ENCODE measurements at places on chromosomes 13 and 19.
A peak's percentile ranks its signal among the peaks of the same experiment; 100 is the strongest.

GRCh38 chr13:70568571-70568970 lies 460.3 kb upstream of the KLHL1 start:
- peak; percentile 46 for DNase-seq

DNA sequence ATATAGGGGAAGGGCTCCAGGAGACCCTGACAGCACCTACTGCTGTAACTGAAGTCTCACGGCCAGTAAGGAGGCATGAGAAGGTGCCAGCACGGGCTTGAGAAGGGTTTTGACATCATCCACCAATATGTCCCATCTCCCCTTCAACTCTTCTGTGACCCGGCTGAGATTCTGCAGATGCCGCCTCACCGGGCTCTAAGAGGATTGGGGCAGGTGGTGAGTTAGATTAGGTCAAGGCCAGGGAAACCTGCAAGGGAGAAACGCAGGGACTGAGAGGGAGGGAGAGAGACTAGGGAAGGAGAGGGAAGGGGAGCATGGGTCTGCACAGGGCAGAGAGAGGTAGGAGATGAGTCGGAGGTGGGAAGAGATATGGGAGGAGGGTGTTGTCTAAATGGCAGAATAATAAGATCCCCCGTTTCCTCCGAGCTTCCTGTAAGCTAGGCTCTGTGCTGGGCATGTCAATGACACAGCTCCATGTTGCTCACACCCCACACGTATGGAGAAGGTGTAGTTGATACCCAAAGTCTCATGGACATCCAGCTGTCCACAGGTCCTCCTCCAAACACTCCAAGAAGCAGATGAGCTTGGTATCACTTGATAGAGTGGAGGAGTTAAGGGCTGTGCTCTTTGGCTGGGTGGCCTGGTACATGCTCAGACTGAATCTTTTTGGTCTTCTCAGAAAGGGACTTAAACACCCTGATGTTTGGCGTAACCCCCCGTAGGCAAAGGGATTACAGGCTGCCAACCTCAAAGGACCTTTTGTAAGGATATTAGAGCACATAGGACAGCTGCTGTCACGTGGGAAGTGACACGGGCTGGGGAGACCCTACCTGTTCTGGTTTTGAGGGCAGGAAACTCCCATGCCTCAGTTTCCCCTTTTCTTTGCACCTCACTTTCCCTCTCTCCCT lies 6.1 kb downstream of the TPRX1 start:
- DNase-seq = no peak

DNA sequence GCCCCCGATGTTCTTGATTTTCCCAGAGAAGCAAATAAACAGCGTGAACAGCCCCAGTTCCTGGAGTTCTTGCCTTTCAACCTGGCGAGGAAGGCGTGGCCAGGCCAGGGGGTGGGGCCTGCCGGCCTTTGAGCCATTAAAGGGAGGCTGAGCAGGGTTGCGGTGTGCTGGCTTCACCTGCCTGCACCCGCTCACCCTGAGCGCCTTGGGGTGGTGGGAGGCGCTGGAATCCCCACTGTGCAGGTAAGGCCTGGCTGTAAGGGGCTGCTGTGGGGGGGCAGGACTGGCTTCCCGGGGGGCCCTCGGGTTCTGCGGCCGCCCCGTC lies 2.7 kb upstream of the MISP start:
- DNase-seq = no peak

DNA sequence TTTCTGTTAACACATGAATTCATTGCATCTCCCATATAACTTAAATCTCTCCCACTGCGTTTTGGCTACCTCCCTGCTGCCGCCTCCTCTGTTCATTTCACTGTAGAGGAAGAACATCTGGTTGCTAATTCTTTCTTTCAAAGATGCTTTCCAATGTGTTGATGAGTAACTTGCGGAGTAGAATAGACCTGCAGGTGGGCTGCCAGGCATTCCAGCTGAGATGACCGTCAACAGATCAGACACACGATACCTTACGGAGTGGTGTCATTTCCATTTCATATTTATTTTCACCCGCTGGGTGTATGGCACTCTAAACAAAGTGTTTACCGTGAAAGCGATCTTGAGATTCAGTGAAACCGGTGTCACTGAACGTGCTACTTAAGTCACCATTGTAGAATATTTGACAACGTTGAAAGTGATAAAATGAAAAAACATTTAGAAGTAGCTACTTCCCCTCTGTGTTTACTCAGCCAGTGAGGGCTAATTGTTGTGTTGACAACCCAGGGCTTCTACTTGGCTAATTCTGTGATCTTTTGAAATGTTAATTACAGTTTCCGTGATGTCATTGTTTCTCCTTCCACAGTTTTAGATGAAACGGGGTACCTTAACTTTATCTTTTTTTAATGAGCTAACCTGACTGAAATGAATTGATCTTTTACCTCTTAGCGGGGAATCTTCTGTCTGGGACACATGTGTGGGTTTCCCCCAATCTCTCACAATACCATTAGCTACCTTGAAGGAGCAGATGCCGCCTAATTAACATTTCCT lies 228.5 kb upstream of the ARGLU1 start:
- DNase-seq = no peak

GRCh38 chr19:55384920-55385723 lies 610 bp upstream of the RPL28 start:
- DNase-seq = peak; percentile 97

DNA sequence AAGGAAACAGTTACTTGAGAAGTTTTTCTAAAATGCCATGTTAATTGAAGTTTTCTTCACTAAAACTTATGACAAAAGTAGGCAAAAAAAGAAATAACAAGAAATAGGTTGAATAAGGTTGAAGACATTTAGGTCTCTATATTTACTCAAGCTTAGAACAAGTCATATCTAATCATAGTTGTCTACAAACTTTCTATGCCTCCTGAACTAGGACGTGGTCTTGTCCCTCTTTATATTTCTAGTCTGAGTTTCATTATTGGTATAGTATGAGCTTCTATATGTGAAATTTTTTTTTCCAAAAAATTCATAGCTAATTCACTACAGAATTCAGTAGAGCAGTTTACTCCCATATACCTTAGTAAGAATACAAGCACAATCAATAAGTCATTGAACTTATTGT lies 836.4 kb downstream of the SLITRK6 start:
- DNase-seq = no peak

DNA sequence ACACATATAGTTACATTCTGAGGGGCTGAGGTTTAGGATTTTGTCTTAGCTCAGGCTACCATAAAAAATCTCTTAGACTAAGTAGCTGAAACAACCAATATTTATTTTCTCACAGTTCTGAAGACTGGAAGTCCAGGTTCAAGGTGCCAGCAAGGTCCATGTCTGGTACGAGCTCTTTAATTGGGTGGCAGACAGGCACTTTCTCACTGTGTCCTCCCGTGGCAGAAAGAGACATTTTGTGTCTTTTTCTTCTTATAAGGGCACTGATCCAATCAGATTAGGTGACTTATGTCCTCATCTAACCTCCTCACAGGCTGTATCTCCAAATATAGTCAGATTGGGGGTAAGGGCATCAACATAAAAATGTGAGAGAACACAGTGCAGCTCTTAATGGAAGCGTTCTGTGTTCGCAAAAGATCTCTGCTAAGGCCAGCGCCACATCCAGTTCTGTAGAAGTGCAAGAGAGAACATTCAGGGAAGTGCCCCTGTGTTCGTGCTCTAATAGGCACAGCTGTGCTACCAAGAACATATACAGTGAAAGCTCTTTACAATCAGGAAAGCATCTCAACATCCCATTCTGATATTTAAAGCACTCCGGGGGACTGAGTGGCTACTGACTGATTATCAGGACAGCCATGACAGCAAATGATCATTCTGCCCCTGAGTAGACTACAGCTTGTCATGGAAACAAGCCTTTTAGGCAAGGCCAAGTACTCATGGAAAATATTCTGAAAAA lies 819.2 kb downstream of the LIG4 start:
- no peak for DNase-seq

DNA sequence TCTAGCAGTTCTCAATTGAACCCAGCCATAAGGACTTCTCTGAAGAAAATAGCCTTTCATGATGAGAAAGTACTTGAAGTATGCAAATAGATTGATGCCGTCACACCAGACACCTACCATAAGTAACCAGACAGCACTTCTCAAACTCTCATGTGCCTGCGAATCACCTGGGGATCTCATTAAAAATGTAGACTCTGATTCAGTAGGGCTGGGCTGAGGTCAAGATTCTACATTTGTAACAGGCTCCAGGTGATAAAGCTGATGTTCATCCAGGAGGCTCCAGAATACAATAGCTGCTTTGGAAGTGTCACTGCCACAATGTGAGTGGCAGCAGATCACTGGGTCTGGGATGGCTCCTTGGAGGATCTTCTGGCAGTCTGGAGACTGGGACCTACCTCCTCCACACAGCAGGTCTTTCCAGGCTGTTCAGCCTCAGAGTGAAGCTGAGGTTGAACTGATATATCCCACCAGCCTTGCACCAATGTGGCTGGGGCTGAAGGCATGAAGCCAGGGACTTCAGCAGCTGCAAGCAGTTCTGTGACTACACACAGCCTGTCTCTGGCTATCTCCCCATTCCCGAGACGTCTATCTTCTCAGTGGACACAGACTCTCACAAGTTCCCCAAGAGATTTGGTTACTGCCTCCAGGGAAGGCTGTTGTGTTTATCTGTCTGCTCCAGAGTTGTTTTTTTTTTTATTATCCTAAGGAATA lies 9.1 kb downstream of the MBNL2 start:
- DNase-seq = peak; percentile 45

DNA sequence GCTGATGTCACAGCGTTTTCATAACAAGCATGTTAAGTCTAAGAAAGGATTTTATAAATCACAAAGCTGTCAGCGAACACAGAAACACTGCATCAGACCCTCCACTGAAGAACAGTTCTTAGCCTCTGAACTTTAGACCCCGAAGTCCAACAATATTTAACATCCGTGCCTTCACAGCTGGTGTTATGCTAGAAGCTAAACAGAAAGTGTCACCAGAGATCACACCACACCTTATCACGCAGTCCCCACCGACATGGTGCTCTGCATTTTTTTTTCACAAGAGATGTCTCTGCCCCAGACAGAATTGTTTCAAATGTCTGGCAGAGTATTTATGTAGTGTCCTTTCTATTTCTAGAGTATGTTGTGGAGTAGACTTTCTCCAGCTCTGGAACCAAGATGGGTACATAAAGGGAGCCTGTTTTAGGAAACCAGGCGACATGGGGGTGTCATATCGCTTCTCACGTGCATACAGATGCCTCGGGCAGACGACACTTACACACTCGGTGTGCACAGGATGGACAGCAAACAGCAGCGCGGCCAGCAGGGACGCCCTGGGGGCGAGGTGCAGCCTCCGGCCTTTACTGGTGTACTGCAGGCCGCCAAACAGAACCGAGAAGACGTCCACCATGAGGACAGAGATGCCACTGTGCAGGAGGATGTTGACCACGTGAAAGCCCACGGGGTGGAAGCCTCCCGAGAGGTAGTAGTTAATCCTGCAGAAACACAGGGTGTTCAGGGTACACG lies 12.0 kb downstream of the TMTC4 start:
- no peak for DNase-seq

DNA sequence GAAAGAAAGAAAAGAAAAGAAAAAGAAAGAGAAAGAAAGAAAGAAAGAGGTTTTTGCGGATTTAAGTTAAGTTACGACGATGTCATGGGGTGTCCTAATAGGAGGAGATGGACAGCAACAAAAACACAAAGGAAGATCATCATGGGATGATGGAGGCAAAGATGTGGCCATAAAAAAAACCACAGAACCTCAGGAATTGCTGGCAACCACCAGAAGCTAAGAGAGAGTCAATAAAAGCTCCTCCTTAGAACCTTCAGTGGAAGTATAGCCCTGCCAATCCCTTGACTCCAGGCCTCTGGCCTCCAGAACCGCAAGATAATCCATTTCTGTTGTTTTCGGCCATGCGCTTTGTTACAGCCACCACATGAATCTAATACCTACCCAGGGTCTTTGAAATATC lies 11.5 kb downstream of the PLEKHA4 start:
- DNase-seq = no peak

GRCh38 chr13:22194106-22194805 lies 523.4 kb downstream of the FGF9 start:
- DNase-seq = no peak

DNA sequence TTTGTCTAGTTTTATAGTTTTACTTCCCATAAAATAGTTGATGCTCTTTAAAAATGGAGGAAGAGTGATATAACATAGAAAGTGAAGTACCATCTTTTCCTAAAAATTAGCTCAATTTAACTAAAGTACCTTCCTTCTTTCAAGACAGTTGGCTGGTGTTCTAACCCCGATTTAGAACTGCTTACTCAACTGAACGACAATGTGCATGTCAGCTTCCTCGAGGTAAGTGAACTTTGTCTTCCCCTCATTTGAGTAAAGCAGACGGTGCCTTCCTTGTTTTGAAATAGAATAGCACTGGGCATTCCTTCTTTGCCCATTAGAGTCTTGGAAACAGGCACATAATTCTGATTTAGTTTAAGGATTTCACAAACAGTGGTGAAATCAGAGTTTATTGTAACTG lies 1519.2 kb downstream of the EFNB2 start:
- no peak for DNase-seq

- DNase-seq = no peak
Observed at GRCh38 chr19:812049-812746, 9.6 kb downstream of the PLPPR3 start.

DNA sequence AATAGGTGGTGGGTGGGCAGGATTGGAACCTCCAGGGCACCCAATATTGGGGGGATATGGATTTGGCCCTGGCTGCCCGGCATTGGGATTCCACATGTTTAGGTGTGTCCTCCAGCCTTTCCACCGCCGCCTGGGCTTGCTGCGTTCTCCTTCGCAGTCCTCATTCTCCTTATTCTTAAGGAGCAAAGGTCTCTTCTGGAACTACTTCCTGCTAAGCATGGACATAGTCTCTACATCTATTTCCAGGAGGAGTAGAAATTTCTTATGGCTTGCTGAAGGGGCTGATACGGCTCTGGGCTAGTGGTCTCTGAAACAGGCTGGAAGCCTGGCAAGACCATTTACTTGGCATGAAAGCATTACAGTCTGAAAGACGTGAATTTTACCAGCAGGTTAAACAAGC lies 9.2 kb upstream of the FCGBP start:
- DNase-seq = no peak

GRCh38 chr19:10245189-10245939 lies 6.7 kb upstream of the MRPL4 start:
- DNase-seq = no peak

DNA sequence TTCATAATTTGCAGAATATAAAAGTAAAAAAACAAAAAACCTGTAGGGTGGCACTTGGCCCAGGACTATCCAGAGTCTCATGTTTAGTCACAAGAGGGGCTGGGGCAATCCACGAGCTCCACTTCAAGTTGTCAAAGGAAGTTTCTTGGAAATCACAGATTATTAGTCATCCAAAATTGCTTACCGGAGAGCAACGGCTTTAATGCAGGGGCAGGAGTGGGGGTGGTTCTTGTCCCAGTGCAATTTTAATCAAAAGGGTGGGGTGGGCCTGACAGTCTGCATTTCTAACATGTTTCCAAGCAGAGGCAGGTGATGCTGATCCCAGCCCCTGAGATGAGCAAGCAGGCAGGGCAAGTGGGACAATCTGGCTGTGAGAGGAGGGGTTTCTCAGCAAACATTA lies 233.9 kb downstream of the ABCC4 start:
- no peak for DNase-seq

- no peak for DNase-seq
Observed at GRCh38 chr19:7934766-7935165, 8.7 kb downstream of the TIMM44 start.

Measured in muscle of back (tissue), 13 donors.